ENCODE measurements at places on chromosomes 13 and 19.
A peak's percentile ranks its signal among the peaks of the same experiment; 100 is the strongest.

DNA sequence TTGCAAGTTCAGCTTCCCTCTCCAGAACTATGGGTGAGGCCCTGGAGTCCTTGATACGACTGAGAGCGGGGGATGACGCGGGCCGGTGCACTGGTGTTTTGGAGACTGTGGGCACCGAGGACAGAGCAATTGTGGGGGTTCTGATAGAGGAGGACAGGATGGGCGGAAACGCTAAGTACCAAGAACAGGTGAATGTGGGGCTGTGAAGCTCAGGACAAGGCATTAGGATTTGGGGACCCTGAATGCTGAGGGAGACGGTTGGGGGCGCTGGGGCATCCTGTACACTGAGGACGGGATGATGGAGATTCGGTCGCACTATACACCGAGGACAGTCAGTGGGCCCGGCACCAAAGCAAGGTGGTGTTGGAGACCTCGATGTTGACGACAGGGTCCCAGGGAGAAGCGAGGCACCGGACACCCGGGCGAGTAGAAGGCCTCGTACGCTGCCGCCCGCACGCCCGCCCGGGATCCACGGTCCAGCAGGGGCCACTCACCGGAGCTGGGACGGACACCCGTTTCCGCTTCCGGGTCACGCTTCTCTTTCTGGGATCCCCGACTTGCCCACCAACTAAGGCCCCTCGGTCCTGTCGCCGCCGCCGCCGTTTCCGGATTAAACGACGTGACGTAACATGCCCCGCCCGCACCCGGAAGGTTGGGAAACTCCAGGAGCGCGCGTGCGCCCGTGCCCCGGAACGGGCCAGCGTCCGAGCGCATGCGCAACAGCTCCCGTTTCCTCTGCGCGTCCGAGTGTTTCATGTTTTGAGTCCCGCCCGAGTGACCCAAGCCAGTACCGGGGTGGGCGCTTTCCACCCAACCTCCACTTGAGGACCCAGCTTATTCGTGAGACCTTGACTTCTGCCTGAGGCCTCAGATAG lies at the start of gene CHMP2A:
TSS of gene CHMP2A (minus strand) at position 612 of the 875 bp plus-strand sequence. CDS start 893 bp downstream, outside the sequence.
- peak; percentile 92 for DNase-seq

GRCh38 chr19:38657633-38658222 lies 10.3 kb downstream of the ACTN4 start:
- peak; percentile 44 for DNase-seq

GRCh38 chr13:46321494-46322225 lies 65.4 kb downstream of the RUBCNL start:
- peak; percentile 68 for DNase-seq

DNA sequence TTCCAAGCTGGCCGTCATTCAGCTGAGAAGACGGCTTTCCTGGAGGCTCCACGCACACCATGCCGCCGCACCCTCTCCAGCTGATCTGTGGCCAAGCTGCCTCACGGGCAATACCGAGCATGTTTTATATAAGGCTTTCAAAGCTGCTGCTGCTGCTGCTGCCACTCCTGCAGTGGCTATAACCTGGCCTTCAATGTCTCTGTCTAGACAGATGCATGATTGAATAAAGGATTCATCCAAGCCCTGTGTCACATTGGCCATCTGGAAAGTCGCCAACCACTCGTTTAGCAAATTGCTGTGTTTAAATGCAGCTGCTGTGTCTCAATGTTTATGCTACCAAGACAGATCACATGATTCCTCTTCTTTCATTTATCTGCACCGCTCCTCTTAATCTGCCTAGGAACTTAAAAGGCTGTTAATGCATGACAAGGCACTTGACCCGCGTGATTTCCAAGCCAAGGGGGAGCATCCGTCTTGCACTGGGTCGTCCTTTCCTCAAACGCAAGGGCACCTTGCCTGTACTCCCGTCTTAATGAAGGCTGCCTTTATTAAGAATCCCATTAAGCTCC lies 114.3 kb downstream of the TEX26 start:
- DNase-seq = no peak

DNA sequence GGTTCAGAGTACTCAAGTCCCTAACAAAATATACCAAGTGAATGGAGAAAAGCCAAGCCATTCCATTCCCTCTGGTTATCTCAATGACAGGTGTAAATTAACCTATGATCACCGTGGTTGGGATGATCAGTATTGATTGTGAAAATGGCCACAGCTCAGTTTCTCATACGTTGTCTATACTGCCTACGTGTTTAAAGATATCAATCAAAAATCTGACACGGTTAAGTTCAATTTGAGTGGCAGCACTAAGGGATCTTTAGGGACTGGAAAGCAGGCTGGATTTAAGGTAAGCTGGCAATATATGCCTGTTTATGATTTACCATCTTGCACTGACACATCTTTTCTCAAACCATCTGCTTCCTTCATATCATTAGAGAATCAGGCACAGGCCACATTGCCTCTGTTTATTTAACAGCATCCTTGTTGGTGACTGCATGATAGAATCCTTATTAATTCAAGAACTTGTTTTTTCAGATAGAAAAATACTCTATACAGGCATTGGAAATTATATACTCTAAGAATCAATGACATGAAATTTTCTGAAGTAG lies 907.9 kb downstream of the PCDH9 start:
- DNase-seq = no peak

DNA sequence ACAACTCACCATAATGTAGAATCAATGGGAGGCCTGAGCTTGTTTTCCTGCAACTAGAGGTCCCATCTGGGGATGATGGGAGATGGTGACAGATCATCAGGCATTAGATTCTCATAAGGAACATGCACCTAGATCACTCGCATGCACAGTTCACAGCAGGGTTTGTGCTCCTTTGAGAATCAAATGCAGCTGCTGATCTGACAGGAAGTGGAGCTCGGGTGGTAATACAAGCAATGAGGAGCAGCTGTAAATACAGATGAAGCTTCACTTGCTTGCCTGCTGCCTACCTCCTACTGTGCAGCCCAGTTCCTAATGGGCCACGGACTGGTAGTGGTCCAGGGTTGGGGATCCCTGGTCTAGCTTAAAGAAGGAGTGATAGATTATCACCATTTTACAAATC lies 33.0 kb downstream of the KPNA3 start:
- no peak for DNase-seq

DNA sequence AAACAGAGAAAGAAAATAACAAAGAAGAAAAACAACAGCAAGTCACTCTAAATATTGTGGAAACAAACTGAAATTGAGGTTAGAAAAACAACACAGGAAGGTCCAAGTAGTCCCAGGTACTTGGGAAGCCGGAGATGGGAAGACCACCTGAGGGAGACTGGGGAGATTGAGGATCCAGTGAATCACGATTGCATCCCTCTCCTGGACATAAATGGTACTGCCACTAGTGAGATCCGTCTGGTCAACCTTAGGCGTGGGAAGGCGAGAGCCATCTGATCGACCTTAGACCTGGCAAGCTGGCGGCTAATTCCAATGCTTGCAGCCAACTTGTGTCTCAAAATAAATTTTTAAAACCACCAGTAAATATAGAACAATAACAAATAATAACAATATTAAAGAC lies 81.9 kb downstream of the ZNF726 start:
- no peak for DNase-seq

DNA sequence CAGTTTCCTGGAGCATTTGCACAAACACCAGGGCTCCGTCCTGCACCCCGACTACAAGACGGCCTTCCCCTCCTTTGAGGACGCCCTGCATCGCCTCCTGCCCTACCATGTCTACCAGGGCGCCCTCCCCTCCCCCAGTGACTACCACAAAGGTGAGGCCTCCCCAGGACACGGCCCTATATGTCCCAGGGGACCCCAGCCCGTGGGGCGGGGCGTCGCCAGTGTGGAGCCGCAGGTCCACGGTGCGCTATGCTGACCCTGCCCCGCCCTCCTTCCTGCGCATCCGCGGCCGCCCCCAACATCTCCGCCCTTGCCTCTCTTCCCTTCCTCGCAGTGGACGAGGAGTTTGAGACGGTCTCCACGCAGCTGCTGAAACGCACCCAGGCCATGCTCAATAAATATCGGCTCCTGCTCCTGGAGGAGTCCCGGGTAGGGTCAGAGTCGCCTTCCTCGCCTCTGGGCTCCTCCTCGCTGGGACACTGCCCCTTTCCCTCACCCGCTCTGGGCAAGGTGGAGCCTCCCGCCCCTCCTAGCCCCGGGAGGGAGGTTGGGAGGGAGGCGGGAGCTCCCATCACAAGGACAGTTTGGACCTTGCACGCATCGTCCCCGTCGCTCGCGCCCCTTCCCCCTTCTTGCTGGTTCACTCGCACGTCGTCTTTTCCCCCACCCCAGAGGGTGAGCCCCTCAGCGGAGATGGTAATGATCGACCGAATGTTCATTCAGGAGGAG lies 14.4 kb upstream of the EHD2 start:
- no peak for DNase-seq

- DNase-seq = no peak
These were observed 22.5 kb downstream of the C19orf44 start for GRCh38 chr19:16518483-16519229.

- no peak for DNase-seq
These were observed 8.7 kb upstream of the KANK2 start for GRCh38 chr19:11205939-11206570.

GRCh38 chr19:2266183-2266993 lies 10.2 kb upstream of the JSRP1 start:
- DNase-seq = no peak

- no peak for DNase-seq
These were observed 10.1 kb downstream of the RPS28 start for GRCh38 chr19:8331263-8331845.

GRCh38 chr19:33784432-33784831 lies 12.2 kb upstream of the KCTD15 start:
- no peak for DNase-seq

DNA sequence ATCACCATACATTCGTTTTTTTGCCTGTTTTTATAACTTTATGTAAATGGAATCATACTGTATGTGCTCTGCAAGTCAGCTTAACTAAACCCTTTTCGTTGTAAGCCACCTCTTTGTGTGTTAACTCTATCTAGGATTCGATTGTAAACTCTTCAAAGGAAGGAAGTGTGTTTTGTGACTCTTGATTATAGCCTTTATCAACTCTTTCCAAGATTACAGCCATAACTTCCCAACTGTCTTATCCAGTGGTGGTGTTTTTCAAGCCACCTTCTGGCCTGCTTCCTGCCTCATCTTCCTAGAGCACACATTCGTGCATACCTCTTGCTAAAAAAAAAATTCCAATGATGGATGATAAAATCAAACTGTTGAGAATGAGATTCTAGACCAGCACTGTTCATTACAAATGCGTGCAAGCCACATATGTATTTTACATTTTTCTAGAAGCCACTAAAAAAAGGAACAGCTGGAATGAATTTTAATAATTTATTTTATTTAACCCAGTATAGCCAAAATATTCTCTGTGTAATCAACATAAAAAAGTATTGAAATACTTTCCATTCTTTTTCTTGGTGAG lies 12.0 kb upstream of the FBXL3 start:
- no peak for DNase-seq

GRCh38 chr13:99087098-99087953 lies 109.5 kb upstream of the DOCK9 start:
- peak; percentile 74 for DNase-seq

- no peak for DNase-seq
These were observed 45.8 kb downstream of the TNFSF13B start for GRCh38 chr13:108315273-108315672.

- DNase-seq = no peak
These were observed 130.1 kb downstream of the RGCC start for GRCh38 chr13:41587490-41587889.

- no peak for DNase-seq
These were observed 76.0 kb downstream of the TEX29 start for GRCh38 chr13:111396457-111396856.

DNA sequence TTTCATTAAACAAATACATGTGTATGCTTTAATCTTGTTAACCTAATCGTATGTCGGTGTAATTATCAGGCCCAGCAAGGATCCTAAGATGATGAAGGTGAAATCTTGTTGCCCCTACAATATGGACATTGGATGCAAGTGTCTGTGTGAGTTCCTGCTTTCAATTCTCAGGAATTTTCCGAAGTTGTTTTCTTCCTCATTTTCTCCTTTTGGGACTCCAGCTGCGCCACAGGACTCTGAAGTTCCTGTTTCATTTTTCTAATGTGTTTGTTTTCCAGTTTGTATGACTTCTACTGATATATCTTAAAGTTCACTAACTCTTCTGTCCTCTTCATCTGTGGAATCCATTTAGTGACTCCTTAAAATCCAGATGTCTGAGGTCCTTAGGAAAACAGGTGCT lies 11.9 kb upstream of the OR7D2 start:
- no peak for DNase-seq

- DNase-seq = no peak
These were observed 20.4 kb downstream of the PROZ start for GRCh38 chr13:113178896-113179167.

GRCh38 chr13:46668302-46668720 lies 115.3 kb downstream of the LRCH1 start:
- no peak for DNase-seq

DNA sequence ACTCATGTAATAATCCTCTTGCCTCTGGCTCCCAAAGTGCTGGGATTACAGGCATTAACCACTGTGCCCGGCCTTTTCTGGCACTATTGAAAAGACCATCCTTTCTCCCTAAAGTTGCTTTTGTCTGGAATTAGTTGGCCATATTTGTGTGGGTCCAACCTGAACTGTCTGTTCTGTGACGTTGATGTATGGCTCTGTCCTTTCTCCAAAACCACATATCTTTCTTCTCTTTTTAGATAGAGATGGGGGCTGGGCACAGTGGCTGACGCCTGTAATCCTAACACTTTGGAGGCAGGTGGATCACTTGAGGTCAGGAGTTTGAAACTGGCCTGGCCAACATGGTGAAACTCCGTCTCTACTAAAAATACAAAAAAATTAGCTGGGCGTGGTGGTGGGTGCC lies 17.9 kb downstream of the DNM2 start:
- DNase-seq = no peak

DNA sequence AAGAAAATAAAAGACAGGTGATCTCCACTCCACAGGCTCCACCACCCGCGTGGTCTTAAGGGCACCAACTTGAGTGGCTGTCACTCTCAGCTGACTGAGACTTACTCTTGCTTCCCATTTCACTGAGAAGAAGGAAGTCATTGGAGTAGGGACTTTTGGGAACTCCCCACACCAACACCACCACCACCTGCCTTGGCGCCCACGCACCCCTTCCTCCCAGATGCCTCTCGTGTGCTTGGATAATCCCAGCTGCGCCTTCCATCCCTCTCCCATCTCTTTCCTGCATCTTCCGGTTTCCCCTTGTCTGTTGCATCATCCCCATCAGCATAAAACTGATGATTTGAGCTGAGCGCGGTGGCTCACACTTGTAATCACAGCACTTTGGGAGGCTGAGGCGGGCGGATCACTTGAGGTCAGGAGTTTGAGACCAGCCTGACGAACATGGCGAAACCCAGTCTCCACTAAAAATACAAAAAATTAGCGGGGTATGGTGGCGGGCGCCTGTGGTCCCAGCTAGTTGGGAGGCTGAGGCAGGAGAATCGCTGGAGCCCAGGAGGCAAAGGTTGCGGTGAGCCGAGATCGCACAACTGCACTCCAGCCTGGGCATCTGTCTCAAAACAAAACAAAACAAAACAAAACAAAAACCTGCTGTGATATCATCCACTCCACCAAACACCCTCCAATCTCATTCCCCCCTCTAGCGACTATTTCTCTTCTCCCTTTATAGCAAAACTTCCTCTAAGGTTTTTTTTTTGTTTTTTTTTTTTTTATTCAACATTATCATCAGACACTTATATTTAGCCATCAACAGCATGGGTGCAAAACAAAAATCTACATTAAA lies 25.5 kb downstream of the AP2S1 start:
- no peak for DNase-seq
